ENCODE measurements at places on chromosomes 5 and 9.
A peak's percentile ranks its signal among the peaks of the same experiment; 100 is the strongest.

DNA sequence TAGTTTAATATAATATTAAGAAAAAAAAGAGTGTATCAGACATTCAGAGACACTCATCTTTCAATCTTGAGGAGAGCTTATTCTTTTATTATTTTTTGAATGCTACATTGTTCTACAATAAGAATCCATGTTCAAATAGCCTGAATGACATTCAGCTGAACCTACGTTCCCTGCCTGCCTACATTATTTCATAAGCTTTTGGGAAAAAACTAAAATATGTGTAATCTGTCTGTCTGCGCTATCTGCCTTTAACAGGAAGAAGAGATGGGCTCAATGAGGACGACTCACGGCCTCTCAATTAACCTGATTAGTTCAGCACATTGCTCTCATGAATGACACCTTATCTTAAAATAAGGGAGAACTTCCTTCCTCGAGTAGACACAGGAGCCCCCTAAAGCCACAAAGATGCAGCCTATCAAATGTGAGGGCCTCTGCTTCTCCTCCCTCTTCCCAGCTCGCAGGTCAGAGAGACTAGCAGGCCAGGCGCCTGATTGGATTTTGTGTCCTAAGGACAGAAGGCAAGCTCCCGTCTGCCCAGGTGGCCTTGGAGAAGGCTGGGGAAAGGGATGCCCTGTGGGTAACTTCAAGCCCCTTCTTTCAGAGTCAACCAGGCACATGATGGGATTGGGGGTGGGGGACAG lies 37.8 kb downstream of the EBF1 start:
- ATAC-seq, result no peak

- no peak for ATAC-seq
Measured at GRCh38 chr5:73418244-73418691, 30.3 kb downstream of the FOXD1 start.

GRCh38 chr9:116550696-116551436 lies 136.2 kb upstream of the TRIM32 start:
- no peak for ATAC-seq

- ATAC-seq, result no peak
Measured at GRCh38 chr9:89844075-89844474, 239.3 kb downstream of the GADD45G start.

GRCh38 chr9:14780251-14780650 lies 57.7 kb upstream of the CER1 start:
- no peak for ATAC-seq

DNA sequence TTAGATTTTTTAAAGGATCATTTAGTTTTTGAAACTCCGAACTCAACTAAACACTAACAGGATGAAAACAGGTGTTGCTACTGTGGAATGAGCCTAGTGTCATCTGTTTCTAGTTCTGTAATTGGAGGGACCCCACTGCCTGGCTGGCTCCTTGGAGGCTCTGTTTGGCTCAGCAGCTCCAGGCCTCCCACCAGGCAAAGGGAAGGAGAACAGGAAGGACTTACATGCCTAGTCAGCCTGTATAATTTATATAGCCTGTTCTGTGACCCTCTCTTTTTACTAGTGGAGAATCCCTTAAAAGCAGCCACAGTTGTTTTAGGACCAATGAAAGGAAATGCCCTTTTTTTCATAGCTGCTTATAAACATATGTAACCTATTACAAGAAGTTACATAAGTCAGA lies 21.1 kb upstream of the C5orf24 start:
- ATAC-seq, result no peak

DNA sequence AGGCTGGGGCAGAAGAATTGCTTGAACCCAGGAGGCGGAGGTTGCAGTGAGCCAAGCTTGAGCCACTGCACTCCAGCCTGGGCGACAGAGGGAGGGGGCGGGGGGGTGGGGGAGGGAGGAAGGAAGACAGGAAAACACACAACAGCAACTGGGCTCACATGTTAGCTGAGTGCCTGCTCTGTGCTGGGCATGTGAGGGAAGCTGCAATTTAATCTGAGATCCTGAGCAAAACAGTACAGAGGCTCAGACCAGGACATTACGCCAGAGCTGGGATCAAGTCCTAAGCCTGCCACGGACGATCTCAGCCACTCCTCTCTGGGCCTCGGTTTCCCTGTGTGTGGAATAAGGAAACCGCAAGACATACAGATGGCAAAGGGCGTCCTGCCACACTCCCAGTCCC lies 119.1 kb downstream of the VAV2 start:
- ATAC-seq, result no peak

DNA sequence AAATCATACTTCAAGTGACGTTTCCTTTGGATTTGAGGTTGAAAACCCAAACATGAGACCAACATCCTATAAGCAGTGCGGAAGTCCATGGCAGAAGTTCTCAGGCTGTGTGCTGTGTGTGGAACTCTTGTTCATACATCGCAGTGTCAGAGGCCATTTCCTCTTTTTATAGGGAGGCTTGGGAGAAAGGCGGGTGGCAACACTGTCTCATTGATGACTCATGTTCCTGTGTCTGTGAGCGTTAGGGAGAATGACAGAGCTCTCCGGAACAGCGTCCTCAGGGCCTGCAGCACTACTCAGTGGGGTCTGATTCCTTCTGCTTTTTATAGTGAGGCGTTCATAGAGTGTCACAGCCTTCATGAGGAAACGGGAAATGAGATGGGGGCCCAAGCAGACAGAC lies 98.8 kb upstream of the BASP1 start:
- peak; percentile 92 for ATAC-seq

DNA sequence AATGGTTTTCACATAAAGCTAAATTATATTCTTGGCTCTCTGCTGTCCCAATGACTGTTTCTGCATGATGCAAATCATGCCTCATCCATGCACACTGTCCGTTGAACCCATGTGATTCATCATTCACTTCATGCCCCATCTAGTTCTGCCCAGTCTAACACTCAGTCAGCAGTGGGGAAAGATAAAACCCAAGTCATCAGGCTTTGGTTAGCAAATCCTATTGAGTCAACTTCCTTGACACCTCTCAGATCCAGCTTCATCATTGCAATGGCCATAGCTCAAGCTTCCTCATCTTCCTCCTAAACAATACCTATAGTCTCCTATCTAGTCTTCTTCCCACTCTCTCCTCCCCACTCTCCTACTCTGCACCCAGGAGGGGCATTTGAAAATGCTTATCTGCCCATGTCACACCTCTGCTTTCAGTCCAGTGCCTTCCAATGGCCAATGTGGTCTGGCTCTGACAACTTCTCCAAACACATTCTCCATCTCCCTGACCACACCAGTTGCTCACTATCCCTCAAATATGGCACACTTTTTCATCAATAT lies 266.0 kb upstream of the TRIM32 start:
- peak; percentile 96 for ATAC-seq

GRCh38 chr9:131618785-131619184 lies 73.5 kb downstream of the PRRT1B start:
- no peak for ATAC-seq

DNA sequence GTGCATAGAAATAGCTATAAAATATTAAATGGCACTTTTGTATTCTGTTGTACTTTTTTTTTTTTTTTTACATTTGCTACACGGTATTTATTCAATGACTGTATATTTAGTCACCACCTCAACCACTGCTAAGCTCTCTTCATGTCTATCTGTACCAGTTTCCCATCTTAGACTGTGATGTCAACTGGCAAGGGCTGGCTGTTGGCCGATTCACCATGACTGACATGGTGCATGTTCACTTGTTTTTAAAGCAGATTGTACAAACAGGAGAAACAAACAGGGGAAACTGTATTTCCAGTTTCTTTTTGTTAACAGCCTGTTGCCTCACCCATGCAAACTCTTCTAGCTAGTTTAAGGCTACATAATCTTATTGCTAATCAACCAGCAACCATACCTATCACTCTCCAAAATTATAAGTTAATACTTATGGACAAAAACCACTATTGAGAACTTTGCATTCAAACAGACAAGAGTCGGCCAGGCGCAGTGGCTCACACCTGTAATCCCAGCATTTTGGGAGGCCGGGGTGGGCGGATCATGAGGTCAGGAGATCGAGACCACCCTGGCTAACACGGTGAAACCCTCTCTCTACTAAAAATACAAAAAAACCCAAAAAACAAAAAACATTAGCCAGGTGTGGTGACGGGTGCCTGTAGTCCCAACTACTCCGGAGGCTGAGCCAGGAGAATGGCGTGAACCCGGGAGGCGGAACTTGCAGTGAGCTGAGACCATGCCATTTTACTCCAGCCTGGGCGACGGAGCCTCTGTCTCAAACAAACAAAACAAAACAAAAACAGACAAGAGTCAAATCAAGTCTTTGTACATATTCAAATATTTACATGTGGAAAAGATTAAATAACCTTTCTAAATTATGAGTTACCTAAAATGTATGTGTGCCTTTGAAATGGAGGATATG lies 13.2 kb downstream of the ZFAND5 start:
- ATAC-seq, result peak; percentile 68
